ENCODE measurements at places on chromosomes 6 and 20. TPM values are rescaled to one million over a fixed set of nuclear protein-coding genes. Genes with fewer than 3 reads are reported as not detected.

Gene BPIFB1
- 0.10 TPM for total RNA-seq

Gene C20orf202
- total RNA-seq = not detected

Gene SLC17A3
- not detected for total RNA-seq

Gene CD40
- 14.1 TPM for total RNA-seq

Gene TRIM10
- total RNA-seq = not detected

Gene OR12D3
- total RNA-seq = not detected

Gene ALDH8A1
- total RNA-seq = not detected

Gene SLC22A3
- total RNA-seq = not detected

Gene FUT9
- not detected for total RNA-seq

Gene HMGCLL1
- total RNA-seq = not detected

Gene BEND6
- total RNA-seq = 8.0 TPM

Gene POPDC3
- 29.2 TPM for total RNA-seq

Gene KIF13A
- 49.3 TPM for total RNA-seq

Gene ADAM33
- 0.62 TPM for total RNA-seq

Gene IL17A
- not detected for total RNA-seq

Gene BMP6
- total RNA-seq = 13.6 TPM
